ENCODE measurements at places on chromosomes 1 and 21.

- DNase-seq = no peak
These were observed 16.3 kb upstream of the BEND5 start for GRCh38 chr1:48792961-48793360.

- DNase-seq = no peak
These were observed 101.3 kb downstream of the GIPC2 start for GRCh38 chr1:78147031-78147430.

DNA sequence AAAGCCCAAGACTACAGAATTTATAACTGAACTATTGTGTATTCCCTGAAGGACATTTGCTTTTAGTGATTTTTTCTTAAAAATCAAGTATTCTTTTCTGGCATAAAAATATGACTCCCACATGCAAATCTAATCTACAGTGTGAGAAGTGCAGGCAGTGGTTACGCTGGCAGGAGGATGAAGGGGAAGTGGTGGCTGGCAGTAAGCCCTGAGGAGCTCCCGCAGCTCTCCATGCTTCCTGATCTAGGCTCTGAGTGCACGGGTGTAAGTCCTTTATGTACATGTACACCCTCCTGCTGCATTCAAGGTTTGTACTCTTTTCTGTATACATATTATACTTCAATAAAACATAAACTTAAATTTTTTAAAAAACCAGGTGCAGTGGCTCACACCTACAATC lies 67.5 kb upstream of the PRDX6 start:
- no peak for DNase-seq

DNA sequence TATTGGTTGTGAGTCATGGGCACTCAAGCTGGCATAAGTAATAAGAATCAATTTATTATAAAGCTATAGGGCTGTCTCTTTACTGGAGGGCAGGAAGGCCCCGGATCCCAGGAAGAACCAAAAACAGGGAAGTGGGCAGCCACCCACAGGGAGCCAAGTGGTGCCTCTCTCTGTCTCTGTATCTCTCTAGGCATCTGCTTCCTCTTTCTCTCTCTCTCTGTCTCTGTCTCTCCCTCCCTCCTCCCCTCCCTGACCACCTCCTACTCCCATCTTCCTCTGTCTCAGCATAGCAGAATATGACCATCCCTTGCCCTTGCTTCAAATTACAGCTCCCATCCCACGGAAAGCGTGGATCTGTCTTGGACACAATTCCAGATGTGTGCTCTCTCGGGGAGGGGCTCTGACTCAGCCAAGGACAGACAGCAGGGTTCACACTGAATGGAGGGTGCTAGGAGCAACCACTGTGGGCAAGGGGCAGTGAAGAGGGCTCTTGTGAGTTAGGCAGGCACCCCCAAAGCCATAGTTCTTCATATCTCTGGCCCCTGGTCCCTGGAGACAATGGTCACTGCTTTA lies 80.4 kb upstream of the LPGAT1 start:
- no peak for DNase-seq

GRCh38 chr1:193763266-193763665 lies 576.9 kb upstream of the B3GALT2 start:
- no peak for DNase-seq

DNA sequence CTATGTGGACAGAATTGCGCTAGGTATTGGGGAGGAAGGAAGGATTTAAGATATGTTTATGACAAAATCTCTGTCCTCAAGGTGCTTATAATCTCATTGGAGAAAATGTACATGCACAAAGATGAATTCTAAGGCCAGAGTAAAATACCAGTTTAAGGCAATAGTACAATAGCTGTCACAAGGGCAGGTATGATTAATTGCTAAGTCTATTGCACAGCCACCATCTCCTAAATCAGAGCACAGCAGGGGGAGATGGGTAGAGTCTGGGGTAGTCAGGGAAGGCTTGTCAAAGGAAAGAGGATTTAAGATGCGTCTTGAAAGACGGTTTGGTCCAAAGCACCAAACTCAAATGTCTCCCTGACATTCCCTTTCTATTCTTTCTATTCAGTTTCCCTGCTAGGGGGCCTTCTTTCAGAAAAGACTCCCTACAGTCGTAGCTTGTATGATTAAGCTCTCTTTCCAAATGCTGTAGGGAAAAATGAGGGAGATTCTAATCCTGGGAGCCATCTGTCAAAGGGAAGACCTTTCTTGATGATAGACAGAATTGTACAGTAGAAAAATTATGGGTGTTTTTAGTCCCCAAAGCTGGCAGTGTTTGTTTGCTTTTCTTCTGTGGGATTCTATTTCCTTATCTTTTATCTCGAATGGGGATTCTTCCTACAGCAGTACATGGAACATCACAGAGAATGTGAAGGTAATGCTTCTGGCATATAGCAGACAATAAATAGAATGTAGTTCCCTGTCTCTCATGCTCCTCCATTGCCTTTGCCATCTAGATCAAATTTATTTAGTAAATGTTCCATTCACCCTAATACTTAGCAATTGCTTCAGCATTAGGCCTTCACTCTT lies 107.6 kb upstream of the NFIA start:
- DNase-seq = no peak

DNA sequence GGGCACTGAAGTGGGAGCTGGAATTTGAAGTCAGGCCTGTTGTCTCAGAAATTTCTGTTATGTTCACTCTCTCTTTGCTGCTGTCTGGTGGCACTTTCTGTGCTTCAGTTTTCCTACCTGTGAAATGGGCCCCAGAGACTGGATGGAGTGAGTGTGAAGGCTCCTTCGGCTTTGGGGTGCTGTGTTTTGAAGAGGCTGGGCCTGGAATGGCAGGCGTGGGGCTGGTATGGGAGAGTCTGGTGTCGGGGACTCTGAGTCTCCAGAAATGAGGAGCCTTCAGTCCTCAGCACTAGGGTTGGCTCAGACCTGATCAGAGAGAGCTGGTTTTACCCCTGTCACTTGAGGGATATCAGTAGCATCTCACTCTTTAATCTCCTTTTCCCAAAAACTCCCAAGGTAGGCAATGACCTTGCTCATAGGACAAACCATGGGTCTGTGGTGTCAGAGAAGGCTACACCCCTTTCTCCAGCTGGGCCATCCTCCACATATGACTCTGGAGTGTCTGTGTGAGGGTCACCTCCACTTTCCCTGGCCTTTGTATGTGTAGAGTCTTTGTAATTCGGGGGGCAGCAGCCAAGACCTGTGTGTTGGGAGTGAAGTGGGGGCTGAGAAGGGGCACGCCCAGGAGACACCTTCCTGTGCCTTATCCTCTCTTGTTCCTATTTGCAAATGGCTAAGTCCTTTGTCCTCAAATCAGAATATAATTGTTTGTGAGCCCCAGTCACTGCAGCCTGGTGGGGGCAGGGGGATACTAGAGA lies 279.9 kb downstream of the PTPRU start:
- no peak for DNase-seq

DNA sequence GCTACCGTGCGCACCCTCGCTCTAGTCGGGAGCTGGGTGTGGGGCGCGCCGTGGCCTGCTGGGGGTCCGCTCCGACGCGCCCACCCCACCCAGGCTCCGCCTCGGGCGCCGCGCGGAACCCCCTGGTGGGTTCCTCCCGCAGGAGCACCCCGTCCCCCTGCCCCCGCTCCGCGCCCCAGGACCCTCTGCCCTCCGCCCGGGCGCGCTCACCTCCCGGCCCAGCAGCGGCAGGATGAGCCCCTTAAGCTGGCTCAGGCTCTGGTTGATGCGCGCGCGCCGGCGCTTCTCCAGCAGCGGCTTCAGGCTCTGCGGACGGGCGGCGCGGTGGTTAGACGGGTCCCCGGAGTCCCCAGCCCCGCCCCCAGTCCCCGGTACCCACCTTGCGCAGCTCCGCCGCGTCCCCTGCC lies 319 bp downstream of the HES2 start:
- no peak for DNase-seq

- DNase-seq = no peak
These were observed 203.9 kb downstream of the ZNF326 start for GRCh38 chr1:90198616-90199332.

GRCh38 chr1:182410620-182411273 lies 10.3 kb upstream of the TEDDM1 start:
- no peak for DNase-seq

GRCh38 chr1:105023719-105024118 lies 1274.0 kb downstream of the AMY1C start:
- DNase-seq = no peak

GRCh38 chr1:38062361-38063288 lies 16.0 kb upstream of the POU3F1 start:
- DNase-seq = no peak

- no peak for DNase-seq
These were observed 143.0 kb downstream of the FMN2 start for GRCh38 chr1:240234485-240235210.

- no peak for DNase-seq
These were observed 60.8 kb downstream of the BEND5 start for GRCh38 chr1:48715921-48716320.

DNA sequence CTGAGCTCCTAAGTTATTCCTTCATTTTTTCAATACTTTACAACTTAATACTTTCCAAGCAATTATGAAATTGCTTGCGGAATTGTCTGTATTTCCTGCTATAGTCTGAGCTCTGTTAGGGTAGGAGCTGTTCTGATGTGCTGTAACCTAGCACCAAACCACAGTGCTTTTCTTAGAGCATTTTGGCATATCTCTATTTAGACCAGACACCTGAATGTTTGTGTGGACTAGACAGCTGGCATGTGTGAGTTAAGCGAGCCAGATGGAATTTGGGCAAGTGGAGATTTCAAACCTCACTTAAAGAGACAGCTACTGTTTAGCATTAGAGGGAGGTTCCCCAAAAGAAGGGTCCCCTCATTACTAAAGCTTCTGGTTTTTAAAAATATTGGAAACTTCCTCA lies 106.1 kb downstream of the RWDD3 start:
- DNase-seq = no peak

DNA sequence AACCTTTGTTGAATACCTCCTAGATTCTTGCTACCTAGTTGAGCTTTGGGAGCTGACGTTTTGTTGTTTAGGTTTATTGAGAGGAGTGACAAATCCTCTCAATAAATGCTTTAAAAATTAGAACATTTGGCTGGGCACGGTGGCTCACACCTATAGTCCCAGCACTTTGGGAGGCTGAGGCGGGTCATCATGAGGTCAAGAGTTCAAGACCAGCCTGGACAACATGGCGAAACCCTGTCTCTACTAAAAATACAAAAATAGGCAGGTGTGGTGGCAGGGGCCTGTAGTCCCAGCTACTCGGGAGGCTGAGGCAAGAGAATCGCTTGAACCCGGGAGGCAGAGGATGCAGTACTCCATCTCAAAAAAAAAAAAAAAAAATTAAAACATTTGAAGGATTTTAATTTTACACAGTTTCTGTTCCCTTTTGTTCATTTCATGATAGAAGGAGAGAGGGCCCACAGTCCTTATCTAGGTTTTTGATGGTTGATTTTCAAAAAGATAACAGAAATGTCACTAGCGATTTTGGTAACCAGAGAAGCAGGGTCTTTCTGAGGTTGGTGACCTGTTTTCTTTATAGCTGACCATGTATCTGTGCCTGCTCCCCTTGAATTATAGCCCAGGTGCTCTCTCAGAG lies 44.2 kb upstream of the PIGV start:
- peak; percentile 30 for DNase-seq
